ENCODE measurements at places on chromosomes 7 and 10.

DNA sequence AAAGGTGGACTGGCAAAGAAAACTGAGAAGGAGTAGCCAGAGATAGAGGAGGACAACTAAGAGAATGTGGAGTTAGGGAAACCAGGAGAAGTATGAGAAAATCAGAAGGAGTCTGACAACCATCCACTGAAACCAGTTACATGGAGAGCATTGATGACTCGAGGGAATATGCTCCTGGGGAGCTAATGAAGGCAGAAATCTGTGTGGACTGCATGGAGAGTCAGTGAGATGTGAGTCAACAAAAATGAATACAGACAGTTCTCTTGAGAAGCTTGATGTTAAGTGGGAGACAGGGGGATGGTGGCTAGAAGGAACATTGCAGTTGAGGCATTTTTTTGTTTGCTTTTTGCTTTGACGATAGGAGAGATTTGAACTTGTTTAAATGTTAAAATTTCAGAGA lies 34.3 kb upstream of the ZNF32 start:
- H3K27me3 ChIP-seq: no peaks in the 10 kb centered on the region
- H3K4me3 ChIP-seq: no peak overlapping the region
- H3K27ac ChIP-seq: no peak overlapping the region

DNA sequence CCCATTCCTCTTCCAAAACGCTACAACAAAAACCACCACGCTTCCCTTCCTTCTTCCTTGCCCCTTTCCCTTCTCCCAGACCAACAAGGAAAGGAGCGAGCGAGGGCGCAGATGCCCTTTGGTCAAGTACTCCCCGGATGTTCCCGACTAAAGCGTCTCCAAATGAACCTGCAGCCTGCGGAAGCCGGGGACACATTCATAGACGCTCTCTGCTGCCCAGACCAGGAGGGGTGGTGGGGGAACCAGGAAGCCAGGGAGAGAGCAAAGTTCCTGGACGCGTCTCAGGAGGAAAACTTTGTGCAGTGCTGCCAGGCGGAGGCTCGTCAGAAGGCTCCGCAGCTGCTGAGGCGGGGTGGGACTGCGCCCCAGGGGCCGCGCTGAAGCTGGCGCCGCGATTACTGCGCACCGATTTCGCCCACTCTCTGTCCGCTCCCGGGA lies 754 bp downstream of the SEMA3D start:
- no peak overlapping the region for H3K27ac ChIP-seq
- no peaks in the 10 kb centered on the region for H3K36me3 ChIP-seq
- peaks cover 7% of the 10 kb centered on the region for H3K4me1 ChIP-seq
- H3K4me3 ChIP-seq: peak overlapping the region; percentile 82

GRCh38 chr7:106840342-106840741 lies 24.7 kb upstream of the PIK3CG start:
- H3K27ac ChIP-seq: no peak overlapping the region
- H3K4me1 ChIP-seq: no peaks in the 10 kb centered on the region
- H3K4me3 ChIP-seq: no peak overlapping the region
- H3K27me3 ChIP-seq: no peaks in the 10 kb centered on the region
- DNase-seq: peak; percentile 7
- H3K36me3 ChIP-seq: no peaks in the 10 kb centered on the region

GRCh38 chr7:119949053-119949452 lies 323.9 kb upstream of the KCND2 start:
- no peaks in the 10 kb centered on the region for H3K36me3 ChIP-seq
- H3K27me3 ChIP-seq: no peaks in the 10 kb centered on the region
- no peak overlapping the region for H3K27ac ChIP-seq
- H3K4me3 ChIP-seq: no peak overlapping the region
- H3K4me1 ChIP-seq: no peaks in the 10 kb centered on the region
- DNase-seq: no peak

DNA sequence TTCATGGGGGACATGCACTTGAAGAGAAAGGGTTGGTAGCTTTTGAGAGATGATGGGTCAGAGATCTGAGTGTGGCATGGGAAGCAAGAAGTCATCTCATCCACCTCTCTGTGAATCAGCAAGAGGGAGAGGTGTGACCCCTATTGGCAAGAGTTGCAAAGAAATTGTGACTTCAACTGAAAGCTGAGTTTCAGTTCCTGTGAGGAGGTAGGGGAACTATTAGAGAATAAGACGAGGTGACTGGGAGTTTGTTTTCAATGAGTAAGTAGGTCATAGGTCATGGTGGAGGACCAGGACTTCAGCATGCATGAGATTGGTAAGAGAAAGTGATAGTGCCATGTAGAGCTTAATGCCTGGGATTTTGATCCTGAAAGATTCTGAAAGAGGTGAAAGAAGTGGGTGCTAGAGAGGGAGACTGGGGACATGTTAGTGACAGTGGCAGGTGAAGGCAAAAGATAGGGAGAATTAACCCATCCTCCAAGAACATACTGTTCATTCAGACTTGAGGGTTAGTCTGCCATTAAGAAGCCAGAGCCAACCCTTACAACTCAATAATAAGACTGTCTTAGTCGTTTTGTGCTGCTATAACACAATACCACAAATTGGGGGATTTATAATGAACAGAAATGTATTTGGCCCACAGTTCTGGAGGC lies 75.5 kb upstream of the CAPZA2 start:
- H3K36me3 ChIP-seq: no peaks in the 10 kb centered on the region
- no peaks in the 10 kb centered on the region for H3K27me3 ChIP-seq
- no peak overlapping the region for H3K27ac ChIP-seq
- peaks cover 6% of the 10 kb centered on the region for H3K4me1 ChIP-seq
- no peak overlapping the region for H3K4me3 ChIP-seq
- no peak for DNase-seq

GRCh38 chr7:44050121-44050914 lies 5.8 kb downstream of the DBNL start:
- no peak for DNase-seq
- H3K27me3 ChIP-seq: no peaks in the 10 kb centered on the region
- H3K27ac ChIP-seq: no peak overlapping the region
- H3K4me1 ChIP-seq: no peaks in the 10 kb centered on the region

GRCh38 chr7:378551-379455 lies 88.8 kb downstream of the FOXL3 start:
- no peak for DNase-seq
- H3K27ac ChIP-seq: no peak overlapping the region
- no peaks in the 10 kb centered on the region for H3K27me3 ChIP-seq
- H3K36me3 ChIP-seq: no peaks in the 10 kb centered on the region
- peaks cover 8% of the 10 kb centered on the region for H3K4me1 ChIP-seq

DNA sequence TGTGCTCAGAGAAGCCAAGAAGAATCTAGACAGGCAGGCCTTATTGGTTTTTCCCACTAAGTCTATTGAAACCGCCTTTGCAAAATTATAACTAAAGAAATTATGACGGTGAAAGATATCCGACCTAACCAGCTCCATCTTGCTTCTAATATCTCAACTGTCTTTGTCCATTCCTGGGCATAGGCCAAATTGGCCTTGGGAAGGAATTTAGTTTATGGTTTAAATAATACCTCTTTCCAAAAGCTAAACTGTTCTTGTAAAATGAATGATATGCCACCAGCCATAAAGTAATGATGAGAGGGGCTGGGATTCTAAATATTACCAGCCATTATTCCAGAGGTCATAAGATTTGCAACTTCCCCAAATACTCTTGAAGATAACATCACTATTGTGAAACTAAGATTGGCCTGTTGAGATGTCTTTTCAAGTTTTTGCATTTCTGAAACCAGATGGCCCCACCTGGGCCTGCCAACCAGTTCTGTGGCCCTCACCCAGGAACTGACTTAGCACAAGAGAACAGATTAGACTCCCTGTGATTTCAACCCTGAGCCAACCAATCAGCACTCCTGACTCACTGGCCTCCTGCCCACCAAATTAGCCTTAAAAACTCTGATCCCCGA lies 41.2 kb upstream of the SLC35G1 start:
- peaks cover 8% of the 10 kb centered on the region for H3K4me1 ChIP-seq
- peaks cover 7% of the 10 kb centered on the region for H3K27me3 ChIP-seq
- H3K4me3 ChIP-seq: no peak overlapping the region
- no peak for DNase-seq
- no peaks in the 10 kb centered on the region for H3K36me3 ChIP-seq

DNA sequence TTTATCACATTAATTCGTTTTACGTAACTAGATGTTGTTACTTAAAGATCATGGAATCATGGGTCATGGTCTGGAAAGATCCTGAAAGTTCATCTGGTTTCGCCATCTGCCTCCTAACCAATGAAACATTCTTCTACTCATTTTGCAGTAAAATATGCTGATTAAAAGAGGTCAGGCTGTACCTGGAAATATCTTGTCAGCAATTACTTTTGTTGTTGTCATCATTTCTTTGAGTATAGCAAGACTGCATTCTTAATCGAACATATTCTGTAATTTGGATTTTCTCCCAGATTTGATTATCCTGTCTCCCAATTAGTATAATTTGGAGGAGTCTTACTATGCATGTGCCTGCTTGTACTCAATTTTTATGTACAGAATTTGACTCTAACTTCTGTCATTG lies 833.7 kb downstream of the GRM8 start:
- no peak overlapping the region for H3K27ac ChIP-seq
- DNase-seq: no peak
- H3K4me3 ChIP-seq: no peak overlapping the region
- no peaks in the 10 kb centered on the region for H3K4me1 ChIP-seq

GRCh38 chr10:44779511-44779910 lies 131.6 kb upstream of the TMEM72 start:
- H3K36me3 ChIP-seq: no peaks in the 10 kb centered on the region
- no peak overlapping the region for H3K4me3 ChIP-seq
- no peaks in the 10 kb centered on the region for H3K4me1 ChIP-seq
- H3K27ac ChIP-seq: no peak overlapping the region

GRCh38 chr7:92748495-92748894 lies 87.9 kb downstream of the CDK6 start:
- DNase-seq: no peak
- no peak overlapping the region for H3K27ac ChIP-seq
- H3K4me1 ChIP-seq: peaks cover 5% of the 10 kb centered on the region
- no peak overlapping the region for H3K4me3 ChIP-seq

GRCh38 chr10:49393757-49394156 lies 2.1 kb downstream of the DRGX start:
- no peak overlapping the region for H3K27ac ChIP-seq
- H3K4me1 ChIP-seq: peaks cover 6% of the 10 kb centered on the region
- H3K36me3 ChIP-seq: no peaks in the 10 kb centered on the region
- no peak for DNase-seq
- peaks cover 54% of the 10 kb centered on the region for H3K27me3 ChIP-seq
- no peak overlapping the region for H3K4me3 ChIP-seq

DNA sequence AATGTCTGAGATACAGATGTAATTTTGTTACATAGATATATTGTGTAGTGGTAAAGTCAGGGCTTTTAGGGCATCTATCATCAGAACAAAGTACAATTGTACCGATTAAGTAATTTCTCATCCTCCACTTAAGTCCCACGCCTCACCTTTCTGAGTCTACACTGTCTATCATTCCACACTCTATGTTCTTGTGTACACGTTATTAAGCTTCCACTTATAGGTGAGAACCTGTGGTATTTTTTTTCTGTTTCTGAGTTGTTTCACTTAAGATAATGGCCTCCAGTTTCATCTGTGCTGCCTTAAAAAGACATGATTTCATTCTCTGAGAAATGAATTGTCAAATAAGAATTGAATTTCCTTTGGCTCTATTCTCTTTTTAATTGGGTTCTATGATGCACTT lies 15.5 kb upstream of the OSBPL3 start:
- DNase-seq: no peak
- H3K27ac ChIP-seq: no peak overlapping the region
- no peaks in the 10 kb centered on the region for H3K36me3 ChIP-seq
- H3K4me1 ChIP-seq: no peaks in the 10 kb centered on the region
- H3K27me3 ChIP-seq: no peaks in the 10 kb centered on the region
- H3K4me3 ChIP-seq: no peak overlapping the region

DNA sequence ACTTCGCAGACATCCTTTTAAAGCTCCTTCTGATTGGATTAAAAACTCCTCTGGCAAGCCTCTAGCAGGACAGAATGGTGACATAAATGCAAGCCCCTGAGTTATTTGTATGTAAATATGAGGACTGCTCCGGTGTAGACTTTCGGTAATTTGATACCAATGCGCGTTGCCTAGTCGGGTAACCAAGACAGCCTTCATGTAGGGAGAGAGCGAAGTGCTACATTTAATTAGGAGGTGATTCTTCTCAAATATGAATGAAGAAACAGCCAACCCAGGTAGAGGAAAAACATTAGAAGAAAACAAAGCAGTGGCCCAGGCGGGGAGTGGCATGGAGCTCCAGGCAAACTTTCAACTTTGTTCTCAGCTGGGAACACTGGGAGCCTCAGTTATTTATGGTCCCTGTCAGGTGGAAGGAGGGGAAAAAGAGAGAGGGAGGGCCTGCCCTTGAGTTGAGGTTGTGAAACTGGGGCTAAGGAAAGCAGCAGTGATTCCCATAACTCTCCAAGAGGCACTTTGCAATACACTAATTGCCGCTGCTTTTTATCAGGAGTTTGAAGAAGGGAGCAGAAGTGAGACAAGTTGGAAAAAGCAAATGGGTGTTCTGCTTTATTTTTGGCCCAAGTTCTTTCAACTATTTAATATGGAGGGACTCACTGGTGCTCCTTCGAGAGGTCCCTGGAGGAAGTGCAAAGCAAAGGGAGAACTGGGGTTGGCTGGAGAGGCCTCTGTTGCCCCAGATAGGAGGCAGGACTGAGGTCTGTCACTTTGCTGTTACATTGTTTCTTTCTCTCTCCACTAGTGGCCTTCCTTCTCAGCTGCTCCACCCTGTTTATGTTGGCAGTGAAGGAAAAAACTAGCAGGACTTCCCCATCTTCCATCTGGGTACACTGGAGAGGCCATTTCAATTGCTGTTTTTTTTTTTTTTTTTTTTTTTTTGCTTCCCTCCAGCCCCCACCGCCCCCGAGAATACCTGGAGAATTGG lies 234.6 kb upstream of the CCDC6 start:
- no peaks in the 10 kb centered on the region for H3K4me1 ChIP-seq
- peak; percentile 60 for DNase-seq
- H3K27ac ChIP-seq: peak overlapping the region; percentile 81

DNA sequence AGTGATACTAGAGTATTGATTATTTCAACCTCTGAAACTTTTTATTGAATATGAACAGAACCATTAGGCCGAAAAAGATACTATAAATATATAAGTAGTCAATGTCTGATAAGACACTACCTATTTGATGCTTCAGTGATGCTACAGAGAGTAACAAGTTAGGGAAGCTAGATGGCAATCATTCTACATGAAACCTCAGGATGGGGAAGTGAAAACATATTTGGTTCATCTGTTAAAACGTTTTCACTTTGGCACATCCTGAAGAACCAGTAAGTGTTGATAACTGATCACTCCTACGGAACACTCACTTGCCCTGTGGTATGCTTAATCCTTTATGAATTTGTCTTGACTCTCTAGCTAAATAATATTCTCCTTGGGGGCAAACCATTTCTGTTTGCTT lies 1064.9 kb downstream of the NXPH1 start:
- no peaks in the 10 kb centered on the region for H3K36me3 ChIP-seq
- no peak overlapping the region for H3K27ac ChIP-seq
- DNase-seq: no peak
- H3K27me3 ChIP-seq: no peaks in the 10 kb centered on the region
- H3K4me1 ChIP-seq: no peaks in the 10 kb centered on the region
- H3K4me3 ChIP-seq: no peak overlapping the region
